Karpas-422 (cell line): ENCODE measurements at places on chromosomes 3 and 15.
A peak's percentile ranks its signal among the peaks of the same experiment; 100 is the strongest.

DNA sequence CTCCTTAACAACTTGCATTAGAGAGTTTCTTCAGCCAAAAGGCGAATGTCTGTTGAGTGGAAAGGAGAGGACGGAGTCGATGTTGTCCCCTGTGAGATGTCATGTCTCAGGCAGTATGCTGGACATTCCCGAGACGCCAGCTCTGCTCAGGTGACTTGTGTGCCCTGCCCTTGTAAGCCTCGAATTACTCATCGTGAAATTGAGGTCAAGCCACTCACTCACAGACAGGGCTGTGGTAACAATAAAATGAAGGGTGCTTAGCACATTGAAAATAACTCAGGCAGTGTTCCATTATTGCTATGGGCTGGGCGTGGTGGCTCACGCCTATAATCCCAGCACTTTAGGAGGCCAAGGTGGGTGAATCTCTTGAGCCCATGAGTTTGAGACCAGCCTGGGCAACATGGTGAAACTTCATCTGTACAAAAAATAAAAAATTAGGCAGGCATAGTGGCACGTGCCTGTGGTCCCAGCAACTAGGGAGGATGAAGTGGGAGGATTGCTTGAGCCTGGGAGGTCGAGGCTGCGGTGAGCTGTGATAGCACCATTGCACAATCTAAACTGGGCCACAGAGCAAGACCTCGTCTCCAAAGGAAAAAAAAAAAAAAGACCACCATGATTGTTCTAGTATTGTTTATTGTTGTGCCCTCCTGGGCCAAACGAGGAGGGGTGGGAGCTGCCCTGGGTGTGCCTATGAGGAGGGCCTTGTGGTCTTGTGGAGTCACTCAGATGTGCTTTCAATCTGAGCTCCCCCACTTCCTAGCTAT lies 214.4 kb downstream of the THSD4 start:
- no peak for DNase-seq

- DNase-seq = no peak
These were observed 269.2 kb downstream of the MECOM start for GRCh38 chr3:169394316-169394715.

GRCh38 chr15:52030010-52030409 lies 11.0 kb downstream of the MAPK6 start:
- DNase-seq = no peak

DNA sequence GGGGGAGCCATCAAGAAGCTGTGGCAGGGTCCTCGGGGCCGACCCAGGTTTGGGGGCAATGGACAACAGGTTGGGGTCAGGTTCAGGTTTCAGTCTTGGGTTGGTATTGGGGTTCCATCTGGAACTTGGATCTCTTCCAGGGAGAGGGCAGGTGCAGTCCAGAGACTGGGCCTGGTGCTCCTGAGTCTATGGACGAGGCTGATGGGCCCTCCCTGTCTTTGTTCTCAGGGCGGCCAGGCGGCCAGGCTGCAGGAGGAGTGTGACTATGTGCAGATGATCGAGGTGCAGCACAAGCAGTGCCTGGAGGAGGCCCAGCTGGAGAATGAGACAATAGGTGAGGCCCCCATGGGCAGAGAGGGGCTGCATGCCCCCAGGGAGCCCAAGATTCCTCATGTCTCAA lies 11.1 kb downstream of the VIPR1 start:
- no peak for DNase-seq

- DNase-seq = no peak
These were observed 100.6 kb downstream of the DCLK3 start for GRCh38 chr3:36663666-36664291.

DNA sequence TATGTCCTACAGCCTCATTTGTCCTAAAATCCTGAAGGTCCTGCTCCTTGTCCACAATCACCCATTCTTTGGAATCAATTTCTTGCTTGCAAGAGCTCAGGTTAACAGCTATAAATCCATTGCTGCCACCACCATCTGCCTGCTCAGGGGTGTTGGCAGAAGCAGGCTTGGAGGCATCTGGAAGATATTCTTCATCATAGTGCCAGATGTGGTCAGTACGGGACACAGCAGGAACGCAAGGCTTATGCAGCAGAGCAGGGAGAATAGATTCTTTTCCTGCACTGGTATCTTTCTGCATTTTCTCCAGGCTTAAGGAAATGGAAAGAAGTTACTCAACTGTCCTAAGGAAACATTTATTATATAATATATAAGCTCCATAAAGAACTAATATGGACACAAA lies 38.5 kb upstream of the CDAN1 start:
- DNase-seq = no peak

DNA sequence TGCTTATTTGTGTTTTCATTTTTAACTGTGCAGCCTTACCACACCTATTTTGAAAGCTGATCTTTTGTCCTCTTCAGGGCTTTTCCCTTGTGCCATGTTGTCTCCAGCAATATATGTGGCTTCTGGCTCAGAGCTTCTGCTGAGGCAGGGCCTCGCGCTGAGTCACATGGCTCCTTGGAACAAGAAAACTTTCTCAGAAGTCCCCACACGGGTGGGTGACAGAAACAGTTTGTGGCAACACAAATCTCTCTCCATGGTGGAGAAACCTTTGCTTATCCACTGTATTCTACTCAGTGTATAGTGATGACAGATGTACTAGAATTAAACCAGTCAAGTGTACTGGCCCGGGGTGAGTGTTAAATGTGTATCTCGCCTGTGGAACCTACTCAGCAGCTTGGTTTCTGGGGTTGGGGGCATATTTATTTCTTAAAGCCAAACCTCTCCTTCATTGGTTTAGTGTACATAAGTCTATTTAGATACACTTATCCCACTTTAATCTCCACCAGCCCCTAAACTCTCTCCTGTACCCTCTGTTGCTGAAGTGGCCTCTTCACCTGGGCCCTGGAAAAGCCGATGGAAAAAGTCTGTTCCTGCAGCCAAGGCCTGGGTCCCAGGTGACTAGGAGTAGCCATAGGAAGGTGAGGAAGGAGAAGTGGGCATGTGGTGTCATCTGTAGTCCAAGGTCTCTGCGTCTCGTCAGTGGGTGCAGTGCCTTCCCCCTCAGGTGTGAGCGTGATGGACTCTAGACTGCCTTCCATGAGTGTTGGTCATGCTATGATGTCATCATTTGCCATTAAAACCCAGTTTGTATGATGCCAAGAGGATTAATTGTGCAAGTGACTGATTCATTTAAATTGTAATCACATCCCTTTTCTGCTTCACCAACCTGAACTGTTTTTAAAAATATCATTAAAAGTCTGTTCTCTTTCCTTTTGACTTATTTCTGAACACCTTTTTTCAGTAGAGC lies 3.2 kb upstream of the FBXL22 start:
- DNase-seq = no peak

- peak; percentile 67 for DNase-seq
These were observed 7.8 kb downstream of the LRCH3 start for GRCh38 chr3:197798863-197799262.

DNA sequence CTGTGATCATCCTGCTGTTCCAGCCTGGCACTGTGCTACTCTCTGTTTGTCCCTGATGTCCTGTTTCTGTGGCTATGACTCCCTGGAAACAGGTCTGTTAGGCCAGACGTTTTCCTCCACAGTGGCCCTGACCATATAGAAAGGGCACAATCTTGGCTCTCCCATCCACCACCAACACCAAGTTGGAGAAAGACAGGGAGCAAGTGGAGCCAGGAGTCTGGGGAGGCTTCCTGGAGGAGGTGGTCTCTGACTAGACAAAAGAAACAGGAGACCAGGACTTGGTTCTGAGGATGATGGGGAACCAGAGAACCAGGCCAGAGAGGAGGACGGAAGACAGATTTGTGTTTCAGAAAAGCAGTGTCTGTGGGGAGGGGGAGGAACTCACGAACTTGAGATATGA lies 49.2 kb upstream of the SMAD6 start:
- no peak for DNase-seq

GRCh38 chr3:103968131-103968530 lies 1398.6 kb upstream of the ALCAM start:
- no peak for DNase-seq

DNA sequence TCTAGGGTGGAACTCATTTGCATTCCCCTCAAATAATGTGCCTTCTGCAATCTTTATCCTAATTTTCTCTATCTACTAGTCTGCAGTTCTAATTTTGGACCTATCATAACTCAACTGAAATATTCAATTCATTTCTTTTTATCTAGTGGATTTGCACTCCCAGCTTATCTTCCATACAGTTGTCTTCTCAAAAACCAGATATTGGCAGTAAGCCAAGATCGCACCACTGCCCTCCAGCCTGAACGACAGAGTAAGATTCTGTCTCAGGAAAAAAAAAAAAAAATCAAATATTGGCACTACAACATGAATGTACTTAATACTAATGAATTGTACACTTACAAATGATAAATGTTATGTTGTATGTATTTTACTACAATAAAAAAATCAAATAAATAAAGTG lies 18.0 kb upstream of the CHMP2B start:
- DNase-seq = no peak

DNA sequence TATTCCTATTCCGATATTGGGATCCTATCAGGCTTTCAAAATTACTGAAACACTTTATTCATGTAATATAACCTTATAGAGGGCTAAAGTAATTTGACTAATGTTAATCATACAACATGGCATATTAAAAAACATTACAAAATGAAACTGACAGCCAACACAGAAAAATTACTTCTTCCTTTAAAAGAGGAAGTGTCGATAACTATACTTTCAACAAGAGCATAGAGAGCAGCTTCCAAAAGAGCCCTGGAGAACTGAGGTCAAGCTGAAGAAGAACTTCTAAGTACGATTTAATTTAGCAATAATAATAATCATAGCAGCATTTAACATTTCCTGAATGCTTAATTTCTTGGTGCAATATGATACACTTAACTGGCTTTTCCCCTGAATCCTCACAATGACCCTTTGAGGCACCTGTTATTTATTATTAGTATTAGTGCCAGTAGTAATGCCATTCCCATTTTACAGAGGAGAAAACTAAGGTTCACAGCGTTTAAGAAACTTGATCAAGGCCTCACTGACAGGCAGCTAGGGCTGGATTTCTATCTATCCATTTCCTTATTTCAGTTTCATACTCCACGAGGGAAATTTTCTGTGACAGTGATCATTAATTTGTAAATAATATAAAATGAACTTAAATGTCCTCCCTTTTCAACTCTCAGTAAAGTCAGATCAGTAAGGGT lies 181.6 kb downstream of the CFAP20DC start:
- peak; percentile 42 for DNase-seq

- DNase-seq = no peak
These were observed 11.3 kb upstream of the KAT2B start for GRCh38 chr3:20028905-20029331.

GRCh38 chr15:34608517-34608916 lies 25.1 kb upstream of the GOLGA8B start:
- DNase-seq = no peak

GRCh38 chr3:172061724-172062184 lies 22.4 kb downstream of the FNDC3B start:
- DNase-seq = peak; percentile 43

DNA sequence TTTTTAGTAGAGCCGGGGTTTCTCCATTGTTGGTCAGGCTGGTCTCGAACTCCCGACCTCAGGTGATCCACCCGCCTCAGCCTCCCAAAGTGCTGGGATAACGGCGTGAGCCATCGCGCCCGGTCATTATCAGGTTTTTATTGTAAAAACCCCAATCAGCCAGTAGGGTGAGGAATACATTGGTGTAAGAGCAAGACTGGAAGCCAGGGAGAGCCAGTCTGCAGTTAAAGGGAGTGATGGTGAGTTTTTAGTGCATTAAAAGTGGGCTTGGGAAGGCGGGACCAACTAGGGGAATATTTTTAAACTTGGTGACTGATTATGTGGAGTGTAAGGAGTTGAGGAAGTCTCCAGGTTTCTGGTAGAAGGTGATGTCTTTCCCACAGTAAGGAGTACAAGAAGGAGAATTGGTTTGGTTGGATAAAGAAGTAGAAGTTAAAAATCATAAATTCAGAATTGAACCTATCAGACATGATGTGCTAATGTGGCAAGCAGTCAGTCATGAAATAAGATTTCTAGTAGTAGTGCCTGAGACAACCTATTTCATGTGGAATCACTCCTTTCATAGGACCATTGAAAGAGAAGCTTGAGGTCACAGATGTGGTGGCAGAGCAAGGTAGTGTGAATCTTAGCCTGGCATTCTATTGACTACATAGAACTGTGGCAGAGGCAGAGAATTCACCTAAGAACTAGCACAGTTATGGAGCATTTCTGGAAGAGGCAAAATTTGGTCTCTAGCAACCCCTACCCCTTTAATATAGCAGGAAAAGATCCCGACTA lies 2.4 kb upstream of the DCBLD2 start:
- no peak for DNase-seq

- DNase-seq = no peak
These were observed 60.3 kb downstream of the FEM1B start for GRCh38 chr15:68337826-68338225.

- DNase-seq = no peak
These were observed 558.3 kb downstream of the NR2F2 start for GRCh38 chr15:96888764-96889163.

DNA sequence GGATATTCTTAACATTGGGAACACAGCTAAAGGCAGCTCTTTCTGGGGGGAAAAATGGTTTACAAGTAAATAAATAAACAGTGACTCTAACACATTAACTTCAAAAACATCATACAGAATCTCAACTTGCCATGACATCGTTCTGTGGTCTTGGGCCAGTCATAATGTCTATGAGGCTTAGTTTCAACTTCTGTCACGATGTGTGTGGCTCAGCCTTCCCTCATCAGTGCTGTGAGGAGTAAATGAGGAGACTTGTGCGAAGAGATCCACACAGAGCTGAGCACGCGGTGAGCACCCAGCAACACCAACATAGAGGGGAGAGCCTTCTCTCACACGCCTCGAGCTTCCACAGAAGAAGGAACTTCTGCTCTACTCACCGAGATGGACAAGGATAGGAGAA lies 49.0 kb downstream of the DZIP1L start:
- DNase-seq = no peak

DNA sequence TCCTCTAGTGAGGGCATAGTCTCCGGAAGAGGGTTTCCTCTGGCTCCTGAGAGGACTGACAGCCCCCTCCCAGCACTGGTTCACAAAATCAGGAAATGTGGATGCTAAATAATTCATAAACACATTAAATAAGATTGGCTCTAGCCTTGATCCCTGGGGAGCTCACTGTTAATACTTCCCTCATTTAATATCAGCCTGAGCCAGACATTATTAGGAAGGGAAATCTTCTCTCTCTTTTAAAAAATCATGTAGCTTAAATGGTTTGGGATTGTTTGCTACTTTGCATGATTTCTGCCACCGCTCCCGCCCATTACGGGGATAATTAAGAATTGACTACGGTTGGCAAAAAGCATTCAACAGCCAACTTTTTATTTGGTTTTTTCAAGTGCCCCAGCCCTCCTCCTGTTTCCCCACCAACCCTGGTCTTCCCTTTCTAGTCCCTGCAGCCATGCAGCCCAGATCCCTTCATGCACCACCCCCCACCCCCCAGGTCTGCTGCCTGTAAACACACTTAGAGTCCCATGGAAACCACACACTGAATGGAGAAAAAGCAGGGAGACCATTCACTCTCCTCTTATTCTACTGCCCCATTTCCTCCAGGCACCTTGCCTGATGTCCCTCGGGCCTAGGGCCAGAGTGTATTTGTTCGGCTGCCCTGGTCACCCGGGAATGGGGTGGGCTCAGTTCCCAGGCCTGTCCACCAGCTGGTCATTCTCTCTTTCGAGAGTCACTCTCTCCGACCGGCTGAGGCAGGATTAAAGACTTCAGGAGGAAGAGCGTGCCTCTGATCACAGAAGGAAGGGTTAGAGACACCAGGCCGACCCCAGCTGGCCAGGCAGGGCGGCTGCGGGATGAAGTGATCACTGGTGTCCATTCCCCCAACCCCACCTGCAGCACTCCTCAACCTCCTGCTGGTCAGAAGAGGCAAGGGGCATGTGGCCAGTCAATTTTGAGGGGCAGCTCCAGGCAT lies 45.1 kb downstream of the SEMA5B start:
- DNase-seq = no peak

GRCh38 chr15:75532413-75533250 lies 46.5 kb downstream of the PTPN9 start:
- no peak for DNase-seq
